ENCODE measurements at places on chromosomes 2 and 18. TPM values are rescaled to one million over a fixed set of nuclear protein-coding genes. Genes with fewer than 3 reads are reported as not detected.

GRCh38 chr2:155203178-155203577 lies 504.7 kb downstream of the KCNJ3 start:
- H3K4me1 ChIP-seq: no peaks in the 10 kb centered on the region
- no peaks in the 10 kb centered on the region for H3K36me3 ChIP-seq
- no peak overlapping the region for H3K27ac ChIP-seq
- no peak overlapping the region for H3K4me3 ChIP-seq

- no peak overlapping the region for H3K4me3 ChIP-seq
- H3K4me1 ChIP-seq: peaks cover 6% of the 10 kb centered on the region
Observed at GRCh38 chr2:201273330-201273983, 13.1 kb downstream of the CASP8 start.

DNA sequence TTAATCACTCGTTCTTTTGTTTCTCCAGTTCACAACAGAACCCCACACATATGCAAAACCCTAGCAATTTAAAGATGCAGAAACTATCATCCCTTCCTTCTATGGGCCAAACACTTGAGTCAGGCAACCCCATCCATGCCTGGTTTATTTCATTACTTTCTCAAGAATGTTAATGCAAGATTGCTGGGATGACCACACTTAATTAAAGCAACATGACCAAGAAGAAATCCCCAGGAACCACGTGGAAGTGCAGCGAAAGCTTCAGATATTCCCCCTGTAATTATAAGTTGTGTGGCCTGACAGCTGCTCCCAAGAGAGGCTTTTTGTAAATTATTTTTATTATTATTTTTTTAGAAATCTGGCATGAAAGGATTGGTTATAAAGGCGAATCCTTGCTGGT lies 246.2 kb upstream of the ID2 start:
- no peak overlapping the region for H3K4me3 ChIP-seq
- no peak overlapping the region for H3K27ac ChIP-seq
- H3K27me3 ChIP-seq: no peaks in the 10 kb centered on the region

- H3K27me3 ChIP-seq: no peaks in the 10 kb centered on the region
- H3K27ac ChIP-seq: no peak overlapping the region
- DNase-seq: no peak
- no peaks in the 10 kb centered on the region for H3K4me1 ChIP-seq
- no peaks in the 10 kb centered on the region for H3K36me3 ChIP-seq
Observed at GRCh38 chr2:3075316-3075990, 302.2 kb downstream of the EIPR1 start.

DNA sequence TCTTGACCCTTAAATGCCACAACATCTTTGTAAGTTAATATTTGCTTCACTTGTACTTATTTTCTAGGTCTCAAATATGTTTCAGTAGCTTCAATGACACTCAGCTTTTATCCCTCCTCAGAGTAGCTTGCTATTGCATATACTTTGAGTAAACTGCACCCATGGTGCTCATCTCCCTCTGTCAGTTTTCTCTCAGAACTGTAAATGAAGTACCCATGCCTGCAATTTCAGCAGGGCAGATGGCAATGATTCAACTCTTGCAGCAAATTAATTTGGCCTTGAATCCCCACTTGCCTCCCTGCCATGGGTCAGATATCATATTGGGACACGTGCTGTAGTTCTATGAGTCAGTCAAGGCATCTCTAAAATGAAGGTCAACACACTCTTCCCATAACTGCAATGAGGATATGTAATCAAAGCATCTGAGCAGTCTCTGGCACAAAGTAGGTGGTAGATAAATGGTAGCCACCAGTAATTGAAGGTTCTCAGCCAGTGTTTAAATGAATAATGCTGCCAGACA lies 225.8 kb downstream of the PIEZO2 start:
- no peaks in the 10 kb centered on the region for H3K4me1 ChIP-seq
- H3K36me3 ChIP-seq: no peaks in the 10 kb centered on the region
- no peaks in the 10 kb centered on the region for H3K27me3 ChIP-seq
- H3K27ac ChIP-seq: no peak overlapping the region
- DNase-seq: no peak

- no peaks in the 10 kb centered on the region for H3K36me3 ChIP-seq
- peaks cover 5% of the 10 kb centered on the region for H3K4me1 ChIP-seq
- DNase-seq: no peak
- H3K27ac ChIP-seq: peak overlapping the region; percentile 49
Observed at GRCh38 chr2:24122366-24123194, 554 bp downstream of the PFN4 start.

- no peak overlapping the region for H3K4me3 ChIP-seq
- no peak overlapping the region for H3K27ac ChIP-seq
- H3K27me3 ChIP-seq: no peaks in the 10 kb centered on the region
- DNase-seq: no peak
- no peaks in the 10 kb centered on the region for H3K36me3 ChIP-seq
- H3K4me1 ChIP-seq: no peaks in the 10 kb centered on the region
Observed at GRCh38 chr2:142180820-142181533, 50.2 kb upstream of the LRP1B start.

- no peak overlapping the region for H3K4me3 ChIP-seq
- H3K4me1 ChIP-seq: peaks cover 11% of the 10 kb centered on the region
- H3K36me3 ChIP-seq: no peaks in the 10 kb centered on the region
- no peak overlapping the region for H3K27ac ChIP-seq
Observed at GRCh38 chr2:216635701-216636550, 2.7 kb downstream of the IGFBP2 start.

GRCh38 chr2:71889759-71890684 lies 257.6 kb downstream of the CYP26B1 start:
- no peak overlapping the region for H3K27ac ChIP-seq
- H3K27me3 ChIP-seq: no peaks in the 10 kb centered on the region
- no peaks in the 10 kb centered on the region for H3K4me1 ChIP-seq
- no peak for DNase-seq
- H3K4me3 ChIP-seq: no peak overlapping the region

DNA sequence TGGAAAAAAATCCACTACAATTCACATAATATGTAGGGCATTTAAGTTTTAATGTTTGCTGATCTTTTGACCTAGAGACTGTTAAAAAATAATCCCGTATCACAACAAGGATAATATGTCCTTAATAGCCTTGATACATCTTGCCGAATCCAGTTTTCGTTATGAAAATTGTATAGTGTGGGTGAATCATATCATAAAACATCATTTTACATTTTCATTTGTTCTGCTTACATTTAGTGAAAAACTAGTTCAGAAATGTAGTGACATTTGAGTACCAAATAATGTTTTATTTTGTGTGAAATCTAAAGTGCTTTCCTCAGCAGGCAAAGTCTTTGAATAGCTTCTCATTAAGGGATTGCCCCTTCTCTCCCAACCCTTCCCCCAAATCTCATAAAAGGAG lies 1.9 kb downstream of the AFTPH start:
- no peak overlapping the region for H3K27ac ChIP-seq
- no peaks in the 10 kb centered on the region for H3K36me3 ChIP-seq
- no peak for DNase-seq
- no peaks in the 10 kb centered on the region for H3K27me3 ChIP-seq
- H3K4me1 ChIP-seq: peaks cover 22% of the 10 kb centered on the region
- H3K4me3 ChIP-seq: peak overlapping the region; percentile 99

GRCh38 chr2:228987441-228988155 lies 283.5 kb downstream of the PID1 start:
- H3K36me3 ChIP-seq: no peaks in the 10 kb centered on the region
- H3K27me3 ChIP-seq: no peaks in the 10 kb centered on the region
- H3K4me1 ChIP-seq: no peaks in the 10 kb centered on the region
- no peak overlapping the region for H3K27ac ChIP-seq

- no peaks in the 10 kb centered on the region for H3K27me3 ChIP-seq
- no peak overlapping the region for H3K27ac ChIP-seq
- H3K36me3 ChIP-seq: no peaks in the 10 kb centered on the region
- no peak overlapping the region for H3K4me3 ChIP-seq
Observed at GRCh38 chr18:3747176-3747973, 297.4 kb downstream of the TGIF1 start.

DNA sequence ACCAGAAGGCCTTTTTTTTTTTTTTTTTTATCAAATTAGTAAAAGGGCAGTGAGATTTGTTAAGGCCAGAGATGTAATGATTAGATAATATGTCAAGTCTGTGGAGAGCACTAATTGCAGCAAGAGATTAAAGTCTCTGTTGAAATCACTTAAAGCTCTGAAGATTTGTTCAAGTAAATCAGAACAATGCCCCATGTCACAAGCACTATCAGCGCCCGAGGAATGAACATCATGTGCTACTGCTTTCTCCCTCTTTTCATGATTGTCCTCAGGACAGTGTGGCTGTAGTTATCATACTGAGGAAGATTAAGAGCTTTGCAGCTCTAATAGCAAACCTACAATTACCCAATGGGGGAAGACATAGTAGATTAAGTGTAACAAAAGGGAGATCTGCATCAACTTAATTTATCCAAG lies 71.1 kb downstream of the TDRD15 start:
- no peaks in the 10 kb centered on the region for H3K36me3 ChIP-seq
- no peak for DNase-seq
- H3K4me3 ChIP-seq: no peak overlapping the region
- H3K27ac ChIP-seq: no peak overlapping the region

- H3K4me1 ChIP-seq: no peaks in the 10 kb centered on the region
- H3K4me3 ChIP-seq: no peak overlapping the region
- no peak for DNase-seq
- H3K27ac ChIP-seq: no peak overlapping the region
- H3K36me3 ChIP-seq: no peaks in the 10 kb centered on the region
Observed at GRCh38 chr18:57052759-57053158, 94.1 kb upstream of the BOD1L2 start.

GRCh38 chr2:224847961-224848850 lies 132.0 kb upstream of the CCDC195 start:
- H3K4me1 ChIP-seq: no peaks in the 10 kb centered on the region
- no peak overlapping the region for H3K27ac ChIP-seq
- H3K4me3 ChIP-seq: no peak overlapping the region
- H3K27me3 ChIP-seq: no peaks in the 10 kb centered on the region
- DNase-seq: no peak

GRCh38 chr2:88597168-88597567 lies 30.1 kb downstream of the EIF2AK3 start:
- peaks cover 5% of the 10 kb centered on the region for H3K4me1 ChIP-seq
- no peak for DNase-seq
- no peak overlapping the region for H3K27ac ChIP-seq
- H3K36me3 ChIP-seq: peaks cover 4% of the 10 kb centered on the region

GRCh38 chr2:189016311-189016861 lies 42.2 kb downstream of the COL3A1 start:
- no peaks in the 10 kb centered on the region for H3K4me1 ChIP-seq
- H3K36me3 ChIP-seq: no peaks in the 10 kb centered on the region
- no peak for DNase-seq
- no peak overlapping the region for H3K27ac ChIP-seq
- no peak overlapping the region for H3K4me3 ChIP-seq
- no peaks in the 10 kb centered on the region for H3K27me3 ChIP-seq

DNA sequence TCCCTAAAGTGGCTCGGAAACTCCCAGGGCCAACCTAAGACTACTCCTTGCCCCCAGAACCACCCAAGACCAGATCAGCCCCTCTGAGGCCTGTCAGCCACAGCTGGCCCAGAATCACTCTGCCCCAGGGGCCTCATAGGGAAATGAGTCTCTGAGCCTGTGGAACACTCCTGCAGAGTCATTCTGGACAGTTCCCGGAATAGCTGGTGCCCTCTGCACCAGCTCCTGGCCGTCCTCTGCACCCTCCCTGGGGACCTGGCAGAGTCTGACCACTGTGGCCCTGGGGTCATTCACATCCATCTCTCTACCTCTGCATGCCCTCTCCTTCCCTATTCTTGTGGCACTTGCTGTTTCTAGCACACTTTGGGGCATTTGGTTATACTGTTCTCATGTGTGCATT lies 14.6 kb upstream of the TMEM214 start:
- no peak overlapping the region for H3K27ac ChIP-seq
- H3K4me3 ChIP-seq: no peak overlapping the region
- H3K27me3 ChIP-seq: no peaks in the 10 kb centered on the region
- H3K36me3 ChIP-seq: no peaks in the 10 kb centered on the region
- no peaks in the 10 kb centered on the region for H3K4me1 ChIP-seq
- DNase-seq: no peak

GRCh38 chr2:111169268-111169667 lies 48.6 kb downstream of the BCL2L11 start:
- no peak for DNase-seq
- H3K27me3 ChIP-seq: no peaks in the 10 kb centered on the region
- peaks cover 6% of the 10 kb centered on the region for H3K4me1 ChIP-seq
- H3K4me3 ChIP-seq: no peak overlapping the region
- peaks cover 8% of the 10 kb centered on the region for H3K36me3 ChIP-seq

- H3K27ac ChIP-seq: no peak overlapping the region
- H3K36me3 ChIP-seq: no peaks in the 10 kb centered on the region
- no peak overlapping the region for H3K4me3 ChIP-seq
- no peaks in the 10 kb centered on the region for H3K4me1 ChIP-seq
- no peaks in the 10 kb centered on the region for H3K27me3 ChIP-seq
Observed at GRCh38 chr18:24535527-24536295, 75.3 kb downstream of the HRH4 start.

DNA sequence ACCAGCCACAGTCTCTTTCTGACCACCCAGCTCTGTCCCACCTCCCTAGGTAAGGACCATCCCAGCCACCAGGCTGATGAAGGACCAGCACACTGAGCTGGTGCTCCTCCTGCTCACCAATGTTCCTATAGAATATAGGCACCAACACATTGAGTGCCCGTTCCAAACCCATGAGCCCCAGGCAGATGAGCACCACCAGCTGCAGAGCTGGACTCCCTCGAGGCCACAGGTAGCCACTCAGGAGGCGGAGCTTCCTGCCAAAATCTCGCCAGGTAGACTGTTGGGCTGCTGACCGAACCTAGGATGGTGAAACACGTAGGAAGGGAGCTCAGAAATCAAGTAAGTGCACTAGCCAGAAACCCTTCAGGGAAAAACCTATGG lies 2.2 kb downstream of the ABCB6 start:
- no peak for DNase-seq
- no peak overlapping the region for H3K4me3 ChIP-seq
- H3K36me3 ChIP-seq: peaks cover 2% of the 10 kb centered on the region

DNA sequence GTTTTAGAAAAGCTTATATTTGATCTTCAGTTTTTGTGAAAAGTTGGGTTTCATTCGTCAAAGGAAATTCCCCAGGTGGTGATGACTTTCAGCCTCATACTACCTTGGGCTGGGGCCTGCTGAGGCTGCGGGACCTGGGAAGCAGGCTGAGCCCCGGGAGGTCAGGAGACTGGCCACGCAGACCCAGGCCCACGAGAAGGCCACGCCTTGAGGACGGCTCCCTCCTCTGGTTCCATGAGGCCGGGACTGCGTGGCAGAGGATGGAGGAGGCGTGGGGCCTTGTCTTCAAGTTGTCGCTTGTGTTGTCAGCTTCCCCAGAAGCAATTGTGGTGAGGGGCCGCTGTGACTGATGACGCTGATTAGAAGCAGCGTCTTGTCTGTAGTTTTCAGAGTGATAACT lies 11.8 kb downstream of the CNDP2 start:
- no peaks in the 10 kb centered on the region for H3K4me1 ChIP-seq
- no peak overlapping the region for H3K4me3 ChIP-seq
- peaks cover 93% of the 10 kb centered on the region for H3K36me3 ChIP-seq
- no peak for DNase-seq

ZAP70 gene
- 166 TPM for polyA plus RNA-seq

TSGA10 gene
- 29.5 TPM for polyA plus RNA-seq

ZBTB7C gene
- polyA plus RNA-seq: not detected

CXCR2 gene
- not detected for polyA plus RNA-seq

RMDN2 gene
- 3.1 TPM for polyA plus RNA-seq

ACVR1C gene
- 2.4 TPM for polyA plus RNA-seq

PLCD4 gene
- 0.30 TPM for polyA plus RNA-seq

CPO gene
- not detected for polyA plus RNA-seq

NPPC gene
- polyA plus RNA-seq: not detected

TUBB8B gene
- not detected for polyA plus RNA-seq

MC2R gene
- polyA plus RNA-seq: not detected

MARCO gene
- polyA plus RNA-seq: not detected

Measured in naive thymus-derived CD4-positive, alpha-beta T cell (primary cell).